NCI-H187 treated with DMSO at 0.1 percent for 48 hours (cell line): ENCODE measurements at places on chromosomes 7 and 10.
A peak's percentile ranks its signal among the peaks of the same experiment; 100 is the strongest.

GRCh38 chr10:97401455-97401919 lies 347 bp upstream of the RRP12 start:
- DNase-seq: no peak

- DNase-seq: no peak
Observed at GRCh38 chr10:78385599-78385998, 351.9 kb downstream of the RPS24 start.

DNA sequence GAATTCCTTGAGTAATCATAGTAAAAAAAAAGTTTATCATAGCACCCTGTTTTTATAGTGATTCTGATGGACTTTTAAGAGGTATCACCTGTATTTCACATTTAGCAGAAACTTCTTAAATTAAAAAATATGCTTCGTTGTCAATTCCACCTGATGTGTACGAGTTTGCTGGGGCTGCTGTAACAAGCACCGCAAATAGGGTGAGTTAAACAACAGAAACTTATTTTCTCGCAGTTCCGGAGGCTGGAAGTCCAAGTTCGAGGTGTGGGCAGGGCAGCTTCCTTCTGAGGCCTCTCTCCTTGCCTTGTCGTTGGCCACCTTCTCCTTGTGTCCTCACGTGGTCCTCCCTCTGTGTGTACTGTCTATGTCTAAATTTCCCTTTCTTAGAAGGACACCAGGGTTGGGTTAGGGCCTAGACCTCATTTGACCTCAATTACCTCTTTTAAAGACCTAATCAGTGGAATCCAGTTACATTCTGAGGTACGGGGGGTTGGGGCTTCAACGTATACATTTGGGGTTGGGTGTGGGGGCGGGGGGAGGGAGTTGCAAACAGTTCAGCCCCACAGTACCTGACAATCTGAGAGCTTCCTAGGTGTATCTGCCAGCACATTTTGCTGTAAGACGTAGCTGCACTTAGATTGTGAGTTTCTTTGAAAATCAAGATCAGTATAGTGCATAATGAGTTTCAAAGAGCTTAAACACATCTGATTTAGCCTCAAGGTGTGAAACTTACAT lies 72.7 kb downstream of the RBM33 start:
- DNase-seq: no peak

DNA sequence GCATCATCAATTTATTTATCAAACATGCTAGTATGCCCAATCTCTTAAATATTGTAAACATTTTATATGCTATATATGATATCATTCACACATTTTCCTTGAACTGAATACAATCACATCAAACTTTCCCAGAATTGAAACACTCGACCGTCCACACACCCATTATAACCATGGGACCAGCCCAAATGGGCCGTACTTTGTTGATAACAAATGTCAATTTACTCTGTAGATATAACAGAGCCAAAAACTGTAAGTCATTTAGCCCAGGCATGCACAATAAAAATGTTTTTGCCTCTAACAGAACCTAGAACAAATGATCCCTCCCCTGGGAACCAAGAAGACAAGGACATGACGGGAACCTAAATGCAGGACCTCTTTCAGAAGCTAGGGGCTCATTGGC lies 683 bp upstream of the ANKRD22 start:
- no peak for DNase-seq

- no peak for DNase-seq
Observed at GRCh38 chr10:93106631-93107072, 33.0 kb downstream of the CYP26A1 start.

DNA sequence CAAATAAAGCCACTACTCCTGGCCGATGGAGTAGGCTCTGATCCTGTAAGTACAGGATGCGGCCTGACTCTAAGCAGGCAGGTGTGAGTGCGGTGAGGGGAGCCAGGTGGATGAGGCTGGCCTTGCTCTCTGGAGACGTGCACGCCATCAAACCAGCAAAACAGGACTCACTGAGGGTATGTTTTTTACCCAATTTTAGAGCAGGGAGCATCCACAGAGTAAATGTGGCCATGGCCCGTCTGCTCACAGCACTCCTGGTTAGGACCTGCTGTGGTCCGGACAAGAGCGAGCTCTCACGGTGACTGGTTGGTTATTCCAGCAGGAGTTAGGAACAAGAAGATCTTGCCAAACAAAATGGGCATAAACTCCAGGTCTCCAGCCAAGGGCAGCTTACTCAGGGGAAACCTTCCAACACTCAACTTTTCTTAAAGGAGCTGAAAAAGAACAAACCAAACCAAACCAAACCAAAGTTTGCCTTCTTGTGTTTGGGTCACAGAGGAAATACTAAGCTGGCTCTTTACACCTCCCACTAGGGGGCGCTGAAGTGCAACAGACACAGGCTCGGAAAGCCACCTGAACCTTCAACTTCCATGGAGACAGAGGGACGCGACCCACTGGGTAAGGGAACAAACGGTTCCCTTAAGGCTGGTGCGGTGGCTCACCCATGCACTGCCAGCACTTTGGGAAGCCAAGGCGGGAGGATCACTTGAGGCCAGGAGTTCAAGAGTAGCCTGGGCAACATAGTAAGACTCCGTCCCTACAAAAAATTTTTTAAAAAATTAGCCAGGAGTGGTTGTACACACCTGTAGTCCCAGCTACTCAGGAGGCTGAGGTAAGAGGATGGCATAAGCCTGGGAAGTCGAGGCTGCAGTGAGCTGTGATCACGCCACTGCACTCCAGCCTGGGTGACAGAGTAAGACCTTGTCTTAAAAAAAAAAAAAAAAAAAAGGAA lies 122.4 kb downstream of the CLEC2L start:
- DNase-seq: peak; percentile 30

GRCh38 chr7:156589808-156590207 lies 50.8 kb upstream of the RNF32 start:
- DNase-seq: no peak

- no peak for DNase-seq
Observed at GRCh38 chr7:26329520-26330255, 38.0 kb downstream of the SNX10 start.

DNA sequence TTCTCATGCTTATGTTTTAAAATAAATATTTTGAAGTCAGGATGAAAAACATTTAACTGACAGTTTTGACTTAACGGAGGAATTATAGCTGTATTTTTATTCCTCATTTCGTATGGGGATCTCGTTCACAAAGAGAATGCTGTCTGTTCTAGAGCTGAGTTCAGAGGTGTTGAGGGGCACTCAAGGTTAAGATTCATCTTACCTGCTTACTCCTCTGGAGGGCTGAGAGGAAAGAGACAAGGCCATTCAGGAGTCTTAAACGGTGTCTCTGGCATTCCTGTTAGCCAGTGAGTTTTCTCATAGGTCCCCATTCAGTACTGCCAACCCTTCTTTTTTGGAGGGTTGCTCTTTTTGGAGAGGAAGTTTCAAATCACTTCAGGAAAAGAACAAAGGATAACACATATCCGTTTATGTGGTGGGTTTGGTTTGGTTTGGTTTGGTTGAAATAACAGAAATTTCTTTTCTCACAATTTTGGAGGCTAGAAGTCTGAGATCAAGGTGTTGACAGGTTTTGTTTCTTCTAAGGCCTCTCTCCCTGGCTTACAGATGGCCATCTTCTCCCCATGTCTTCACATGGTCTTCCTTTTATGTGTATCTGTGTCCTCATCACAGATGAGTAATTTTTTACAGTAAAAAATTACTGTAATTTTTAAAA lies 23.1 kb downstream of the CALHM2 start:
- DNase-seq: no peak

GRCh38 chr7:156031679-156032478 lies 219.6 kb upstream of the SHH start:
- DNase-seq: no peak

DNA sequence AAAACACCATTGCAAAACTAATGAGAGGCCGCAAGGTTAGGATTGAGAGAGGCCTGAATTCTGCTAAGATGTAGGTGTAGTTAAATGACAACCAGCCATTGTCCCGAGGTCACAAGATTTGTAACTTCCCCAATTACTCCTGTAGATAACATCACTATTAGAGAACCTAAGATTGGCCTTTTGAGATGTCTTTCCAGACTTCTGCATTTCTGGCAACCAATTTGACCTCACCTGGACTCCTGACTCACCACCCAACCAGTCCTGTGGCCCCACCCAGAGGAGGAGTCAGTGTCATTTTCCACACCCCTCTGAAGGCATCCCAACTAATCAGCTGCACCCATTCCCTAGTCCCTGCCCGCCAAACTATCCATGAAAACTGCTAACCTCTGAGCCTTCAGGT lies 115.7 kb downstream of the PRKAG2 start:
- DNase-seq: no peak
